Regular cardiac myocyte (primary cell): ENCODE measurements at places on chromosomes 6 and 20. TPM values are rescaled to one million over a fixed set of nuclear protein-coding genes. Genes with fewer than 3 reads are reported as not detected.

Gene HTR1E
- total RNA-seq, result not detected in 2 replicates

Gene RHAG
- total RNA-seq, result not detected in 2 replicates

Gene GMEB2
- 8.2 and 9.6 TPM in 2 replicates for total RNA-seq

Gene PAK5
- total RNA-seq, result not detected in 2 replicates

Gene PRL
- total RNA-seq, result not detected in 2 replicates

Gene SAMD3
- 26.5 and 28.8 TPM in 2 replicates for total RNA-seq

Gene MMP24
- 0.38 and 0.56 TPM in 2 replicates for total RNA-seq

Gene F13A1
- total RNA-seq, result not detected in 2 replicates

Gene SIRPD
- total RNA-seq, result not detected in 2 replicates

Gene KCNQ2
- total RNA-seq, result 0.19 TPM in 1 of 2 replicates, not detected in the other

Gene TGM2
- total RNA-seq, result 371 and 457 TPM in 2 replicates

Gene NKX2-4
- not detected in 2 replicates for total RNA-seq

Gene FRS3
- total RNA-seq, result 0.56 and 0.77 TPM in 2 replicates

Gene DYNLT2
- total RNA-seq, result 0.58 and 2.0 TPM in 2 replicates

Gene RARS2
- 38.9 and 53.8 TPM in 2 replicates for total RNA-seq

Gene MUC21
- not detected in 2 replicates for total RNA-seq

Gene SLPI
- total RNA-seq, result 0.58 TPM in 1 of 2 replicates, not detected in the other

Gene RIMS1
- 17.1 and 39.5 TPM in 2 replicates for total RNA-seq

Gene TPX2
- total RNA-seq, result 17.5 and 86.1 TPM in 2 replicates

Gene ARMC12
- under 0.01 and 0.28 TPM in 2 replicates for total RNA-seq

Gene GGTLC1
- total RNA-seq, result not detected in 2 replicates

Gene GRM1
- under 0.01 TPM in 2 replicates for total RNA-seq

Gene MOXD1
- 29.3 and 135 TPM in 2 replicates for total RNA-seq

Gene TASP1
- 9.0 and 13.5 TPM in 2 replicates for total RNA-seq

Gene DTNBP1
- total RNA-seq, result 3.7 and 8.1 TPM in 2 replicates

Gene SNAI1
- total RNA-seq, result 0.56 and 1.3 TPM in 2 replicates

Gene PTCRA
- total RNA-seq, result 0.19 TPM in 1 of 2 replicates, not detected in the other

Gene TNFRSF6B
- 2.7 and 8.7 TPM in 2 replicates for total RNA-seq

Gene CLDN20
- total RNA-seq, result not detected in 2 replicates

Gene HLA-DQA2
- total RNA-seq, result not detected in 2 replicates

Gene MYBL2
- total RNA-seq, result 0.56 and 20.1 TPM in 2 replicates

Gene PRICKLE4
- total RNA-seq, result 0.19 and 0.56 TPM in 2 replicates

Gene HMGCLL1
- under 0.01 and 0.28 TPM in 2 replicates for total RNA-seq

Gene MEI4
- total RNA-seq, result not detected in 2 replicates

Gene CYP39A1
- total RNA-seq, result under 0.01 and 1.1 TPM in 2 replicates

Gene MMS22L
- total RNA-seq, result 9.6 and 28.0 TPM in 2 replicates

Gene SRSF12
- under 0.01 and 0.28 TPM in 2 replicates for total RNA-seq

Gene SLC17A2
- total RNA-seq, result not detected in 2 replicates

Gene TGM3
- 0.19 and 0.28 TPM in 2 replicates for total RNA-seq

Gene RFX6
- not detected in 2 replicates for total RNA-seq

Gene SLC12A5
- total RNA-seq, result 0.85 TPM in 1 of 2 replicates, not detected in the other

Gene SNX3
- 181 and 192 TPM in 2 replicates for total RNA-seq
